Melanocyte of skin (primary cell): ENCODE measurements at places on chromosomes 6 and 20. TPM values are rescaled to one million over a fixed set of nuclear protein-coding genes. Genes with fewer than 3 reads are reported as not detected.

The C20orf144 gene
- under 0.01 and 0.34 TPM in 2 replicates for total RNA-seq

The ID1 gene
- total RNA-seq: 0.31 and 0.33 TPM in 2 replicates

The MTFR2 gene
- 3.3 and 5.2 TPM in 2 replicates for total RNA-seq

The SLC22A16 gene
- not detected in 2 replicates for total RNA-seq

The HIVEP2 gene
- 11.3 and 12.5 TPM in 2 replicates for total RNA-seq

The FOXF2 gene
- total RNA-seq: 3.4 and 4.7 TPM in 2 replicates

The SLC24A3 gene
- total RNA-seq: not detected in 2 replicates

The TAB2 gene
- total RNA-seq: 24.6 and 27.5 TPM in 2 replicates

The SIRPB1 gene
- 2.5 and 6.2 TPM in 2 replicates for total RNA-seq

The C6orf15 gene
- total RNA-seq: not detected in 2 replicates

The HLA-DRB1 gene
- 14.0 and 17.0 TPM in 2 replicates for total RNA-seq

The KIAA0408 gene
- 1.7 and 2.5 TPM in 2 replicates for total RNA-seq

The PYGB gene
- 254 and 290 TPM in 2 replicates for total RNA-seq

The IRF4 gene
- total RNA-seq: 182 and 186 TPM in 2 replicates

The MEI4 gene
- total RNA-seq: not detected in 2 replicates

The NKX2-2 gene
- not detected in 2 replicates for total RNA-seq

The SLC17A3 gene
- not detected in 2 replicates for total RNA-seq

The TSBP1 gene
- total RNA-seq: not detected in 2 replicates

The PI3 gene
- not detected in 2 replicates for total RNA-seq

The TTK gene
- total RNA-seq: 37.5 and 48.3 TPM in 2 replicates

The ZSCAN23 gene
- 1.7 and 7.3 TPM in 2 replicates for total RNA-seq

The IPCEF1 gene
- total RNA-seq: not detected in 2 replicates

The GSS gene
- 69.4 and 71.9 TPM in 2 replicates for total RNA-seq

The BPIFB2 gene
- not detected in 2 replicates for total RNA-seq

The NRSN1 gene
- total RNA-seq: not detected in 2 replicates
